ENCODE measurements at places on chromosomes 16 and 17.

DNA sequence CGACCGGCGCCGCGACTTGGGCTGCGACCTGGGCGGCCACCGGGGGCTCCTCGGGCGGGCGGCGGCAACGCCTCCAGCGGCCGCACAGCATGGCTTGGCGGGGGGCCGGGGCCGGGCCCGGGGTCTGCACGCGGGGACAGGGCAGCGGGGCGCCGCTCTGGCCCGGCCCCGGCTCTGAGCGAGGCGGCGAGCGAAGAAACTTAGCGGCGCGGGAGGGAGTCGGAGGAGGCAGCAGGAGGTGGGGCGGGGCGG lies at the start of gene PLCD3:
Gene PLCD3 (minus strand): TSS at position 196 of the 252 bp plus-strand sequence. CDS start 105 bp downstream, at position 91.
- no peak for DNase-seq

DNA sequence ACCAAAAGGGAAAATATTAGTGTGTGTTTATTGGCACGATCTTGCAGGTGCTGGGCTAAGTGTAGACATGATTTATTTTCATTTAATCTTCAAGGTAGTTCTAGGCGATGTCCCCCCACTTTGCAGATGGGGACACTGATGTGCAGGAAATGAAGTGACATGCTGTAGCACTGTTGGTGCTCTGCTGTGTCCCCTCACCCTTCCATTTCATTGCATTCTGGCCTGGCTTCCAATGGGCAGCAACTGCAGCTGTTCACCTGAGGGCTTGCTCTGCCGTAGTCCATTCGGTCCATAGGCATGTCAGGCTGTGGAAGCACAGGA lies 123.9 kb downstream of the PRKCB start:
- DNase-seq = no peak

DNA sequence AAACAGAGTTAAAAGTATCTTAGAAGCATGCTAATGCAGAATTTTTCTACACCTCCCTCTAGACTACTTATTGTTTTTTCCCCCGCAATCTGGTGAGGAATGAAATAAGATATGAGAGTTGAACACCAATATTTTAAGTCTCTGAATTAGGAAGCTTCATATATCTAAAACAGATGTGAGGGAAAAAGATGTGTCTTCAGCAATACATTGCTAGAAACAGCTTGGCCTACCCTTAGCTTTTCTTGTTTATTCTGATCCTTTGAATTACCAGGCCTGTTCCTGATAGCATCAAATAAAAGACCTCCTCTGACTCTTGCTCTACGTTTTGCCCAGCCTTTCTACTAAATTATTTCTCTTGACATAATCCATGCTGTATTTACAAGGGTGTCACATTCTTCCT lies 221.8 kb downstream of the CDH11 start:
- no peak for DNase-seq

DNA sequence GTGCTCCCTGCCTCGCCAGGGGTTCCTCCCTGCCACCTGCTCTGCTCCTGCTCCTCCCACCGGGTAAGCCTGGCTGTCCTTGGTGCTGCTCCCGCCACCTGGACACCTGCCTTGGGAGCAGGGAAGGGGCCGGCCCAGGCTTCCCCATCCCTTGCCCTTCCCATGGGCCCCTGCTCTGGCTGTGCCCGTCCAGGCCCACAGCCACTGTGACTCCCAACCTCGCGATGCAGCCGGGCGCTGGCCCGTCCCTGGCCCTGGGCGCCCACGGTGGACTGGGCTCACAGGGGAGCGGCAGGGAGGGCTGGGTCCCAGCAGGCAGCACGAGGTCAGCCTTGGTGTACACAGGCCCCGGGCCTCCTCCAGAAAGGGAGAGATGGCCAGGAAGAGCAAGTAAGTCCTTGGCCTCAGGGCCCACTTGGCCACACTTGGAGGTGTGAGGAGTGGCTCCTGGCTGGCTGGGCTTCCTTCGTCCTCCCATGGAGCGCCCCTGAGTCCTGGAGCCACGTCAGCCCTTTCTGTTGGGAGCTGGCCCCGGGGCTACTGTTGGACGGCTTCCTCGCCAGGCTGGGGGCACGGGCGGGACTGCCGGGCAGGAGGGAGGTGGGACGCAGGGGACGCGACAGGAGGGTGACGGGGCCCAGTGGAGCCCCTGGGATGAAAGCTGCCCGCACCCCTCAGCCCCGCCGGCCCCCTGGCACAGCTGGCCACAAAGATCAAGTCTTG lies 15.3 kb downstream of the ENGASE start:
- DNase-seq = no peak

- peak; percentile 75 for DNase-seq
Observed at GRCh38 chr17:2259769-2260536, 43.6 kb downstream of the SMG6 start.

DNA sequence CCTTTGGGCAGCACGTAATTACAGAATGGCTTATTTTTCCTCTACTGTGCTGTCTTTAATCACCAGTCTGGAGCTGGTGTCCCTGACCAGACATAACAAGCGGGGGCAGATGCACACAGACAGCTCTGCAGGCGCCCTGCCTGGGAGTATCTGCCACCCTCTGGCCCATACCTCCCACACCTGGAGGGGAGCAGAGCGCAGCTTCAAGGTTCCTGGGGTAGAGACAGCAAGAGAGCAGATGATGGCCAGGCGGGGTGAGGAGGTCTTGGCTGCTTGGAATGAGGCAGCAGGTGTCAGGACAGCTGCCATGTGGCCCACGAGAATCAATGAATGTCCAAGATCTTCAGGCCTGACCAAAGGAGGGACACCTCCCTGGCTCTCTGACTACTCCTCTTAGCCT lies 23.8 kb downstream of the TMEM94 start:
- no peak for DNase-seq

- DNase-seq = no peak
Observed at GRCh38 chr16:9039210-9039609, 52.2 kb upstream of the HAPSTR1 start.

GRCh38 chr16:75073545-75074303 lies 42.9 kb downstream of the LDHD start:
- no peak for DNase-seq

- DNase-seq = no peak
Observed at GRCh38 chr17:48960834-48961515, 7.4 kb downstream of the GIP start.

GRCh38 chr17:12342609-12343435 lies 322.1 kb downstream of the MAP2K4 start:
- DNase-seq = no peak

DNA sequence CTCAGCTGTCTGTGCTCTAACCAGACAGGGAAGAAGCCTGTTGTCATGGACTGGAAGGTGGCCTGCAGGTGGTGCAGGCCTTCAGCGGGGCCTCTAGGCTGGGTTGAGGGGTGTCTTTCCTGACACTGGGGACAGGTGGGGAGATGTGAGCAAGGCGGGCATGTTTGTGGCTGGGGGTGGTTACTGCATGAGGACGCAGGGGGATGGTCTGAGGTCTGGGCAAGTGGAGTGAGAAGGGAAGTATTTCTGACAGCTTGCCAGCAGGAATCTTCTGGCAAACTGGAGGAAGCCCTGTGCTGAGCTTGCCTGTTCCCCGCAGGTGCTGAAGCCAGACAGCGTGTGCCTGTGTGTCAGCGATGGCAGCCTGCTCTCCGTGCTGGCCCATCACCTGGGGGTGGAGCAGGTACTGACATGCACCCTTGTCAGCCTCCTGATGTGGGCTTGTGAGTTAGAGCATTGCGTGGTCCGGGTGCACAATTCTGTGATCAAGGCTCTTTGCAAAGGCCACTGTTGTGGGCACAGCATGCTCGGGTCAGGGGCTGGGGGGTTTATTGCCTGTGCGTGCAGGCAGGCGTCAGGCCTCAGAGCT lies 36.2 kb downstream of the PRMT7 start:
- DNase-seq = no peak

- DNase-seq = no peak
Observed at GRCh38 chr17:66098040-66098439, 93.9 kb downstream of the CEP112 start.

DNA sequence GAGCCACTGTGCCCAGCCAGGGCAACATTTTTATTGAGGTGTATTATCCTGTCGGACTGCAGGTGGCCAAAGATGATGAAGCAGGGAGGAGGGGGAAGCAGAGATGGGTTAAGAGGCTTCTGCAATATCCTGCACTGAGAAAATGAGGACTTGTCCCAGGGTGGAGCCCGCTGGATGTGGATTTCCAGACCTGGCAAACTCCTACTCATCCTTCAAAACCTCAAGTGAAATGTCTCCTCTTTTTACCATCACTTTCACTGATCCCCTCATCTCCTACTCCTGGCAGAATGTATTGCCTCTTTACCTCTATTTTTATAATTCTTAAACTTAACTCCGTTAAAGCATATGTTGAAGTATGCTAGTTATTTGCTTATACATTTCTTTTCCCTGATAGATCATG lies 60.9 kb downstream of the MGAT5B start:
- DNase-seq = no peak

- no peak for DNase-seq
Observed at GRCh38 chr17:752620-753219, 656 bp upstream of the GEMIN4 start.

- DNase-seq = no peak
Observed at GRCh38 chr17:75380315-75380714, 25.2 kb downstream of the GRB2 start.

GRCh38 chr16:11497851-11498289 lies 88.8 kb downstream of the LITAF start:
- DNase-seq = no peak

DNA sequence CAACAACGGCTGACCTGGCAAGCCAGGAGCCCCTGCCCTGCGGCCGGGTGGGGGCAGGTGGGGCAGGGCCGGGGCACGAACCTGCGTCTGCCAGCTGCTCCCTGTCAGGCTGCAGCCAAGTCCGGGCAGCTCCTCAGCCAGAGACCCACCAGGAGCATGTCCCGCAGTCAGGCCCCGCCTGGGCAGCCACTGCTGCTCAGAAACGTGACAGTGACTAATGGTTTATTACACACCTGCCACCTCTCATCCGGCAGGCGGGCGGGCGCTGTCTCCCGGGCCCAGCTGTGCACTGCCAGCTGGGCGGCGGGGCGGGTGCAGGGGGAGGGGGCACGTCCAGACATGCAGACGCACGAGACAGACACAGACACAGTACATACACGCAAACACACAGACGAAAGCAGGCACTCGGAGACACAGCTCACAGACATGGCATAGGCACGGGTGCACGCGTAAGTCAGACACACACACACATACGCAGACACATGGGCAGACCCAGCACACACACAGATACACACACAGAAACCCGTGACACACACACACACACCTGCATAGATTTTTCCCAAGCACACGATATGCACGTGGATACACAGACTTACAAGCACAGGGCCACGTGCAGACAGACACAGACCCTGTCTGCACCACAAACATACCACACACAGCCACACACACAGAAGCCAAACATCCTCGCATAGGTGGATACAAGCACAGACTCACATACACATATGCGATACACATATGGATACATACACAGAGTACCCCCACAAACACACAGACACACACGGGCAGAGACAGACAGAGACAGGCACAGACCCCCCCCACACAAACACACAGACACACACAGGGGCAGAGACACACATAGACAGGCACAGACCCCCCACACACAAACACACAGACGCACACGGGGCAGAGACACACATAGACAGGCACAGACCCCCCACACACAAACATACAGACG lies 248.3 kb upstream of the CIBAR2 start:
- DNase-seq = no peak

GRCh38 chr17:63949576-63950250 lies 17.6 kb upstream of the CD79B start:
- DNase-seq = no peak

- no peak for DNase-seq
Observed at GRCh38 chr17:66465701-66466100, 163.3 kb downstream of the PRKCA start.

- no peak for DNase-seq
Observed at GRCh38 chr17:16286947-16287562, 66.2 kb downstream of the CENPV start.

GRCh38 chr17:77018504-77018903 lies 122.3 kb upstream of the SEC14L1 start:
- no peak for DNase-seq

- no peak for DNase-seq
Observed at GRCh38 chr16:18979936-18980335, 3.8 kb upstream of the TMC7 start.

GRCh38 chr17:60699090-60699489 lies 21.4 kb downstream of the BCAS3 start:
- no peak for DNase-seq

GRCh38 chr17:2593821-2594721 lies 617 bp downstream of the PAFAH1B1 start:
- peak; percentile 84 for DNase-seq

DNA sequence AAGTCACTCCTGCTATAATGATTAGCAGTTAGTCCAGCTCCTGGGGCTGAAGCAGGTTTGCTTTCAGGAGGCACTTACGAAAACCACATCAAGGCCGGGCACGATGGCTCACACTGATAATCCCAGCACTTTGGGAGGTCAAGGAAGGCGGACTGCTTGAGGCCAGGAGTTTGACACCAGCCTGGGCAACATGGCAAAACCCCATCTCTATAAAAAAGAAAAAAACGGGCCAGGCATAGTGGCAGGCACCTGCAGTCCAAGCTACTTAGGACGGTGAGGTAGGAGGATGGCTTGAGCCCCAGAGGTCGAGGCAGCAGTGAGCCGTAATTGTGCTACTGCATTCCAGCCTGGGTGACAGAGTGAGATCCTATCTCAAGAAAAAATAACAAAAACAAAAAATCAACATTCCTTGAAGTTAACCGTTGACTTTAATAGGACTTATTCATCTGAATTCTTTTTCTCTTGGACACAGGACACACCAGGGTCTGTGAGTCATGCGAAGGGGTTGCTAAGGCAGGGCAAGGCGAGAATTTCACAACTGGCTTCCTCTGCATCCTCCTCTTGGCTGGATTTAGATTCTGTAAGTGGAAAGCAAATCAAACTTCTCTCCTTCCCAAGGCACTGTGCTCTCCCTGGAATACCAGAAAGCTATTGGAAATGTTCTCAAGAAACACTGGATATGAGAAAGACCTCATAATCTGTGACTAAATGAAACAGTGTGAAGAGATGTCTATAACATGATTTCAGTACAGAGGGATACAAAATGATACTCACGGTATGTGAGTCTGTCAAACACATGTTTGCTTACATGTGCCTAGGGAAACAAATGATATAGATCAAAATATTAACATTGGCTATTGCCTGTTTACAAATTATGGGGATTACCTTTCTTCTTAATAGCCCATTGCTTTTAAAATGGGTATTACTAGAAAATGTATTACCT lies 99.5 kb downstream of the SYCE1L start:
- no peak for DNase-seq

DNA sequence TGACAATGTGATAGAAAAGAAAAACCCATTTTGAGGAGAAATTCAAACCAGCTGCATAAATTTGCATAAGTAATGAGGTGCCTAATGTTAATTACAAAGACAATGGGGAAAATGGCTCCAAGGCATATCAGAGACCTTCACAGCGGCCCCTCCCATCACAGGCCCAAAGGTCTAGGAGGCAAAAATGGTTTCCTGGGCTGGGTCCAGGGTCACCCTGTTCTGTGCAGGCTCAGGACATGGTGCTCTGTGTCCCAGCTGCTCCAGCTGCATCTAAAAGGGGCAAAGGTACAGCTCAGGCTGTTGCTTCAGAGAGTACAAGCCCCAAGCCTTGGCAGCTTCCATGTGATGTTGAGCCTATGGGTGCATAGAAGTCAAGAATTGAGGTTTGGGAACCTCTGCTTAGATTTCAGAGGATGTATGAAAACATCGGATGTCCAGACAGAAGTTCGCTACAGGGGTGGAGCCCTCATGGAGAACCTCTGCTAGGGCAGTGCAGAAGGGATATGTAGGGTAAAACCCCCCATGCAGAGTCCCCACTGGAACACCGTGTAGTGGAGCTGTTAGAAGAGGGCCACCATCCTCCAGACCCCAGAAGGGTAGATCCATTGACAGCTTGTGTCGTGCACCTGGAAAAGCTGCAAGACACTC lies 40.6 kb downstream of the IKZF3 start:
- DNase-seq = no peak

Measured in stimulated activated CD4-positive, alpha-beta T cell treated with anti-CD3 and anti-CD28 coated beads, Interleukin-2, amount 100 ng/mL, for 24 hours (primary cell).